ENCODE measurements at places on chromosomes 11 and 22.

- DNase-seq: no peak
Measured at GRCh38 chr11:7462706-7463105, 22.6 kb upstream of the OLFML1 start.

DNA sequence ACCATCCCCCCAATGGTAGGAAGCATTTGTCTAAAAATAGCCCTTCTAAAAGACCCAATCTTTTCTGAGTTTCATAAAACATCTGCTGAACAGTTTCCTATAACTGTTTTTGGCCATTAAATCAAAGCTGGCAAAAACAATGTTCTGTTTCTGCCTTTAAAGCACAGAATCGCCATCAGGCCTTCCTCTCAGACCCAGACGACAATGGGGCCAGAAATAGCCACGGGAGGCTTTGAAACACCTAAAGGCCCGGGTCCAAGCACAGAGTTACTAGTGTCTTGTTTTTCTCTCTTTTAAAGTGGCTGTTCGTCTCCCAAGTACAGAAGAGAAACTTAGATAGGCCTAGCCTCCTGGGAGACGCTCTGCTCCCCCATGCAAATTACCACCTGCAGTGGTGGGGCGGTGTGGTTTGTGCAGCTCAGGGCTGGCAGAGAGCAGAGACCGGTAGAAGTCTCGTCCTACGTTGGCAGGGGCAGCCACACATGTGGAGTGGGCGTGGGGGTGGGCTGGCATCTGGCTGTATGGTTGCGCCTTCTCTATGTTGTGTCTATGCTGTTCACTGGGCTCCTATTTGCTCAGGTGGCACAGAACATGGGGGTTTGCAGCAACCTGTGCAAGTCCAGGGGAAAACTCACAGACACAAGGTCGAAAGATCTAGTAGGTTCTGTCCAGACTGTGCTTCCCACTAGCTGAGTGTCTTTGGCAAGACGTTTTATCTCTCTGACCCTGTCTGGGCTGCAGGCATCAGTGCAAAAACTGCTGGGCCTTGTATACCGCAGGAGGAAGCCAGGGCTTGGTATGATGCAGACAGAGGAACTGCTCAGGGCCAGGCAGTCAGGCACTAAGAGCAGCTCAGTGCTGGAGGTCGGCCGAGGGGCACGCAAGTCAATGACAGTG lies 23.6 kb upstream of the ETS1 start:
- no peak for DNase-seq

DNA sequence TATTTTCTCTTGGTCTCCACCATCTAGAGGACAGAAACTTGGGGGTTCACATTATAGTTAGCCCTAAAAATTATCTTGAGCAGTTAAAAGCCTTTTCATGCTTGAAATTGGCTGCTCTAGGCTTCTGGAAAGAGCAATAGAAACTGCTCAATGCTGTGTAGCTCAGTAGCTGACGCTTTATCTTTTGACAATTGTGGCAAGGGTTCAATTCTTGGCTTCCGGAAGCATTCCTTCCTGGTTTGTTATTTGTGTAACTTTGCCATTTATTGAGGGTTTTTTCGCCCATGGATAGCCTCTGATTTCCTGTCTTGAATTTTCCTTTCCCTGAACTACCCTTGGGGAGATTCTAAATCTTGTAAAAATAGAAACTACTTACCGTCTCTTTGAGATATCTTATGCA lies 10.3 kb upstream of the OR56A1 start:
- DNase-seq: no peak

DNA sequence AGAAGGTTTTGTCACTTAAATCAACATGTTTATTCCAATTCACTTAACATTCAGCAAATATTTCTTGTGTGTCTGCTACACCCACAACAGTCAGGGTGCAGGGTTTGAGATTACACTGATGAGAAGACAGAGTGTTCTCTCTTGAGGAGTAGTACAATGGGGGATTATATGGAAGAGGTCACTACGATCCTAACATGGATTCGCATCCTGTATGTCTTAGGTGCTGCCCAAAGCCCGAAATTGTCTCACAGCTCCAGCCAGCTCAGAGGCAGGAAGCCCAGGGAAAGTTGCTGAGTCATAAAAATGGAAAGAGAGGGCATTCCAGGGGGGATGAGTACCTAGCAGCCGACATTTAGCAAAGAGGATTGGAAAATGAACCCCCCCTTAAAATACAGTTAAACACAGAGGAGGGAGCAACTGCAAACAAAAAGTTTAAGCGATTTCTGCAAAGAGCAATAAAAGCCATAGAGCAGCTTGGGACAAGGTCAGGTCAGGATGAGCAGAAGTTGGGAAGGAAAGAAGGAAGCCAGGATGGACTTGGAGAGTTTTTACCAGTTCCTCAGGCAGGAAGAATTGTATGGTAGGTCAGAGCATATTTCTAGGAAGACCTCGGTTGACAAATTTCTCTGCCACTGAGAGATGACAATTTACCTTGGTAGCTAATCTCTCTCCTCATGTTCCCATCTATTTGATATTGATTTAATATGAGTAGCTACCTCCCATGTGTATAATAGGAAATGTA lies 49.5 kb downstream of the IGLL5 start:
- DNase-seq: no peak

DNA sequence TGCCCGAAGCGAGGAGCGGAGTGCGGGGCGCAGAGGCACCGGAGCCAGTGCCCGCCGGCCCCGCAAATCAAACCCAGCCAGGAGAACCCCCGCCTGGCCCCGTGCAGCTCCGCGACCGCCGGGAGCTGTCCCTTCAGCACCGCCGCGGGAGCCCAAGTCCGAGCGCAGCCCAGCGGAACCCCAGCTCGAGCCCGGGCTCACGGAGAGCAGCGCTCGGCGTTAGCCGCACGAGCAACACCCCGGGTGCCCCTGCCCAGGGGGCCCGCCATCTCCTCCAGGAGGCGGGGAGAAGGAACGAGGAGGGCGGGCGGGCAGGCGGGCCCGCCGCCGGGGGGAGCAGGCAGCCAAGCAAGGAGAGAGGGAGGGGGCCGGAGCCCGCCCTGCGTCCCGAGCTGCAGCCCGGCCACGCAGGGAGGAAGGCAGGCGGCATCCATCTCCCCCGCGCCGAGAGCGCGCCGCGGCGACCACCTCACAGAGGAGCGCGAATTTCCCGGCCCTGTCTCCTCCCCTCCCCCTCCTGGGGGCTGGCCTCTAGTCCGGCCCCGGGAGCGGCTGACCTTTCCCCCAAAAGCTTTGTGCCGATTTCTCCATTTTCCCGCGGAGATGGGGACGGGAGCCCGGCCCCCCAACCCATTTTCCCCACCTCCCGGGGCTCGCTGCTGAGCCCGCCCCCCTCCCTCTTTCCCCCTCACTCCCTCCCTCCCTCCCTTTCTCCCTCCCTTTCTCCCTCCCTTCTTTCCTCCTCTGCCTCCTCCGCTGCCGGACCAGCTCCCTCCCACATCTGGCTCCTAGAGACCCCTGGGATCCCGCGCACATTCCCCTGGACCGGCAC lies 621 bp downstream of the KCNC1 start:
- peak; percentile 85 for DNase-seq

DNA sequence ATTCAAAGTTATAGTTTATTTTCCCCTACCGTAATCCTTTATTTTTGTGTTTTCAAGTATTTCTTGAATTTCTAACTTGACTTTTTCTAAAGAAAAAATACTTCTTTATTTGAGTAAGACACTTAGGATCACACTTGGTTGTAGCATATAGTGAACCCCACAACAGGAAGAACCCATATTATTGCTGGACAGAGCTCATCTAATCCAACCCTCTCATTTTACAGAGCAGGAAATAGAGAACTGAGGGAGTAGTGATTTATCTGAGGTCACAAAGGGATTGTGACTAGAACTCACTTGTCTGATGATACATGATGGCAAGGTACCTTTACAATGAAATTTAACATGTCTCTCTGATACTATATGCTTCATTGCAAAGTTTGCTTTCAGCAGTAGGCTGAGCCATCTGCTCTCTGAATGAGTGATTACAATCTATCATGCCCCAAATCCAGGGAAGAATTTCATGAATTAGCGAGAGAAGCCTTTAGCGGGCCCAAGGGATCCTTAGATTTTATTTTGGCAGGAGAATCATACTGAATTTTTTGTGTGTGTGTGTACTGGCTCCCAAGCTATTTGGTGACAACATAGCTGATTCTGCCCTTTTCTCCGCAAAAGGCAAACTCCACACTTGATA lies 9.8 kb downstream of the SLC17A6 start:
- no peak for DNase-seq

All from hindlimb muscle (tissue), 1 donor.